Activated CD4-positive, CD25-positive, alpha-beta regulatory T cell treated with anti-CD3 and anti-CD28 coated beads, Interleukin-2, amount 50 U/mL, for 72 hours (primary cell): ENCODE measurements at places on chromosomes 2 and 18.

GRCh38 chr2:37625796-37626571 is 45.5 kb downstream of the CDC42EP3 start:
- DNase-seq: peak; percentile 49

- no peak for DNase-seq
Measured at GRCh38 chr2:39920307-39920801, 141.3 kb upstream of the THUMPD2 start.

DNA sequence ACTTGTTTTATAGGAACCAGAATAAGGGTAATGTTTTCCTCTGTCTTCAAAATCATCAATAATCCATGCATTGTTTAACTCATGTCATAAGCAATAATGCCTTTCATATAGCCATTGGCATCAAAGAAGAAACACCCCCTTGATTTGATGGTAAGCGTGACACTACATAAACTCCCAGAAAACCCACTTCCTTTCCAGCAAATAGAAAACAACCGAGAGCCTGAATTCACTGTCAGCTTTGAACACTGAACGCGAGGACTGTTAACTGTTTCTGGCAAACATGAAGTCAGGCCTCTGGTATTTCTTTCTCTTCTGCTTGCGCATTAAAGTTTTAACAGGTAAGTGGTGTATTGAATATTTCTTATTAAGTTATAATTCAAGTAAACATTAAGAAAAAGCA is at the start of gene ICOS:
Gene ICOS (plus strand): TSS at position 229 of the 400 bp plus-strand sequence. CDS start 52 bp downstream, at position 281.
- no peak for DNase-seq

DNA sequence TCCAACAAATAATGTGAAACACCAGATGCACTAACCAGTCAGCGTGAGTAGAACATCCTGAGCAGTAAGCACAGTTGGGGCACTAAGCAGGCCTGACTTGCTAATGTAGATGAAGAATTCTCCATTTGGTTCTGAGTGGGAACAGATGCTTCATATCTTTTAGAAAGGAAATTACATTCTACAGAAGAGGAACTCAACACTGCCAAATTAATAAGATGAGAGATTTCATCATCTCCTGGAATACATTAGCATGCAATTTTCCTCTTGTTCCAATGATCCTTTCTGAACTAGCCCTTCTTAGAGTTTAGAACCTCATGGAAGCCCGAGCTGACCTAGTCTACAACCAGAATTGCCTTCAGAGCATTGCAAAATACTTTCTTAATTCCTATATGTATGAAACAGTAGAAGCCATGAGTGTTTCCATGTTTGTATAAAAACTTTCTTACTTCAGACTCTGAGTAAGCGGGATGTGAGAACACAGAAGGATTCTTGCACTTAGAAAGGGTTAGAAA is 34.8 kb downstream of the COL5A2 start:
- no peak for DNase-seq

DNA sequence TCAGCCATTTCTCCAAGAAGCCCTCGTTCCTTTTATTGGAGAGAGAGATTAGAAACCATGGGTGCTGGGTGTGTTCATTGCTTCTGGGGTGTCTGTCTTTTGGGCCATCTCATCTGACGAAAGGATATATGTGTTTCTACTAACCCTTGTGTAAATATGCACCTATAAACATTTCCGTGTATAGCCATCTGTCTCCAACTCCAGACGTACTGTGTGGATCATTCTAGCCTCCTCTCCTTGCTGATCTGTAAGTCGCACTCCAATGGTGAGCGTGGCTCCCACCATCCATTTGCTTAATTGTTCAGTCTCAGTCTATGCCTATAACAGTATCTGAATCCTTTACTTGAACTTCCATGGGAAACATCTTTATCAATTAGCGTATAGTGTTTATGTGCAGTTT is 1.8 kb downstream of the RBFA start:
- no peak for DNase-seq

GRCh38 chr2:232772531-232772930 is 3.8 kb downstream of the KCNJ13 start:
- DNase-seq: no peak

GRCh38 chr2:238527565-238527964 is 100.8 kb downstream of the ASB1 start:
- no peak for DNase-seq

DNA sequence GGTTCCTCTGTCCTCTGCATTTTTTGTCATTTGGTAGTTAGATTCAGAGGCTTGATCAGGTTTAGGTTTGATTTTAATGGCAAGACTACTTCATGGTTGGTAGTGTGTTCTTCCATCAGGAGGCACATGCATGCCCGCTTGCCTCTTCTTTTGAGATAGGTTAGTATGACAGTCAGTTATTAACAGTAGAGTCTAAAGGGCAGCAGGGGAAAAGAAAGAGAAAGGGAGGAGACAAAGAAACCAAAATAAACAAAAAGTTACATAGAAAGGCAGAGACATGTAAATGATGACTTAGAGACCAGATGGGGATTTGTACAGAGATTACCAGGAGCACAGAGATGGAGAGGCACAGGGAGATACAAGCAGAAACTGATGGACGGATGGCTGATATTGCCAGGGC is 10.2 kb upstream of the RMP24 start:
- no peak for DNase-seq

- DNase-seq: no peak
Measured at GRCh38 chr18:26593365-26594320, 45.3 kb upstream of the KCTD1 start.

- no peak for DNase-seq
Measured at GRCh38 chr2:52473526-52473925, 1294.1 kb upstream of the CHAC2 start.

- no peak for DNase-seq
Measured at GRCh38 chr2:42082016-42082415, 34.2 kb downstream of the PKDCC start.

GRCh38 chr2:179886-180285 is 83.9 kb downstream of the SH3YL1 start:
- no peak for DNase-seq

DNA sequence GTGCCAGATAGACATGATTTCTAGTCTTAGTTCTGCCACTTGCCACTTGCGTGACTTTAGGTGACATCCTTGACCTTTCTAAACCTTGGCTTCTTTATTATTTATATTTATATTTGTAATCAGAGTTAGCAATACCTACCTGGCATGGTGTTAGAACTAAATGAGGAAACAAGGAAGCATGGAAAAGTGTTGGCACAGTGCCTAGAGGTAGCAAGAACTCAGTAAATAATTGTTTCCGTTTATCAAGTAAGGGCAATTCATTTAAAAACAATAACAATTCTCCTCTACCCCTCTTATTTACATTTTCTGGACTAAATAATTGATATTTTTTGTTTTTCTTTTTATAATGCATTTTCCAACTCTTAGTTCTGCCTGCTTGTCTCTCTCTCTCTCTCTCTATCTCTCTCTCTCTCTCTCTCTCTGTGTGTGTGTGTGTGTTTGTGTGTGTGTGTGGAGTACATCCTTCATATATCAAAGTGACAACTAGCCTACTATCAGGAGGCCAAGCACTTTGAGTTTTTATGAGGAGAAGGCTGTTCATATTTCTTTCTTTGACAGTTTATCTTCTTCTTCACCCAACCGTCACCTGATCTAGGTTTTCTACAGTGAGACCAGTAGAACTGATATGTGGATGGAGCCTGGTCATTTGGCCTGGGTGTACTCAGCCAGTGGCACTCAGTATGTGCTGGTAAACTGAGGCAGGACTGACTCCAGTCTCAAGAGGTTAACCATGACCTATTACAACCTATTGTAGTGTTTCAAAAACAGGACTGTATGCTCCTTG is 134.5 kb downstream of the LRRTM1 start:
- DNase-seq: no peak

DNA sequence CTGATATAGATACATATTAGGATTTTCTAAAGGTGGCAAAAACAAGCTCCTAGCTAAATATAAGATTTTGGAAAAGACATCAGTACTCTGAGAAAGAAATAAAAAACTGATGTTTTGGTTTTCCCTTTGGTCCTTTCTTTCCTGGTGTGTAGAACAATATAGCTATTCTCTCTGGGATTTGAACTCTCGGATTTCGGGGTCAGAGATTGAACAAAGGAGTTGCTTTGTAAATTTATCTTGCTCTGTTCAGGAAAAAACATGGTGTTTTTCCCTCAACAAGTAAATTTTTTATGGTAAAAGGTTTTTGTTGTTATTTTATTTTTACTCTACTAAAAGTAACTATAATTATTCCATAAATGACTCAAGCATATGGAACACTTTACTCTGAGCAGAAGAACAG is 889.3 kb downstream of the ERBB4 start:
- DNase-seq: no peak

GRCh38 chr2:86746939-86747338 is 26.8 kb downstream of the RMND5A start:
- no peak for DNase-seq

- no peak for DNase-seq
Measured at GRCh38 chr2:174184915-174185314, 63.4 kb downstream of the OLA1 start.

GRCh38 chr2:75474115-75474514 is 86.6 kb downstream of the EVA1A start:
- no peak for DNase-seq

DNA sequence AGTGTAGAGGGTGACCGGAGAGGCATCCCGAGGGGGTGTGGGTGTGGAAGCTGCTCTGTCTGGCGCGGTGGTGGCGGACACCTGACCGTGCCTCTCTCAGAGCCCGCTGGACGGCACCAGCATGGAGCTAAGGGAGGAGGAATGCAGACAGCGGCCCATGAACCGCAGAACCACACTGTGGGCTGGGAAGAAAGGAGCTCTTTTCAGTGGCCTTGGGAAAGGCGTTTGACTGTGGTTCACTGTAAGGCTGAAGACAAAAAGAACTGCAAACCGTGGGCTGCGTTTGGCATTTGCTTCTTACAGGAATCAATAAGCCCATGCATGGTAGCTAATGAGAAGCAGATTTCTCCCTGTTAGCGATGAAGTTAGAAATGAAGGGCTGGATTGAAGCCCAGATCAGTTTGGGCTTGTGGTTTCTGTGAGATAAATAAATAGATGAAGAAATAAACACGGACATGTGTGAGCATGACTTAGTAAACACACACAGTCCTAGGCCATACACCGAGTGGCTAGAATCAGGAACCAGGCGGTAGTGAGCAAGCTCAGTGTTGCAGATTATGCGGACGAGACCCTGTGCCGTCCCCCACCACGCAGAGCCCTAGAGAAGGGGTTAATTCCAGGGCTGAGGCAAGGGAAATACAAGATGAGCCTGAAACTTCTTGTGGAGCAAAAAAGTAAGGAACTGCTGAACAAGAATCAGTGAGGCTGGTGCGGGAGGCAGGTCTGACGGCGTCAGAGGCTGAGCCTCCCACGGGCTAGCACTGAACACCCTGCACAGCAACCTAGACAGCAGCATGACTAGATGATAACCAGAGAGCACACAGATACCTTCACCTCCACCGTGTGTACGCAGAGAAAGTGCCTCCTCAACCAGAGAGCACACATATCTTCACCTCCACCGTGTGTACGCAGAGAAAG is 29.3 kb upstream of the NFATC1 start:
- DNase-seq: no peak

- no peak for DNase-seq
Measured at GRCh38 chr2:131105950-131106801, 1.0 kb downstream of the PLEKHB2 start.

DNA sequence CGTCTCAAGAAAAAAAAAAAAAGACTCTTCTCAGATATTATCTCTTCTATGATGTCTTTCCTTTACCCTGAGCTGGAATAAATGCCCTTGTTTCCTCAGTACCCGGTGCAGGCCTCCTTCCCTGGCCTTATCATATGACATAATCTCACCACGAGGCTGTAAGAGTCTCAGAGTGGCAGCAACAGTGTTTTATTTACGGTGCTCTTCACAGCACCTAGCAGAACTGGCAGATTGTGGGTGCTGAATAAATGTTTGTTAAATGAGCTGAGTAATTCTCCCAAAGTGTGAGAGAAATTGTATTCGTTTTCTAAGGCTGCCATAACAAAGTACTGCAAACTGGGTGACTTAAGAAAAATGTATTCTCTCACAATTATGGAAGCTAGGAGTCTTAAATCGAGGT is 82.8 kb upstream of the CD28 start:
- DNase-seq: no peak

- no peak for DNase-seq
Measured at GRCh38 chr2:46506131-46506706, 26.9 kb downstream of the TMEM247 start.

GRCh38 chr2:71816815-71817214 is 330.8 kb downstream of the CYP26B1 start:
- no peak for DNase-seq

GRCh38 chr2:11314487-11314886 is 29.9 kb downstream of the ROCK2 start:
- no peak for DNase-seq

GRCh38 chr2:232104076-232104646 is 142.6 kb downstream of the DIS3L2 start:
- DNase-seq: no peak

DNA sequence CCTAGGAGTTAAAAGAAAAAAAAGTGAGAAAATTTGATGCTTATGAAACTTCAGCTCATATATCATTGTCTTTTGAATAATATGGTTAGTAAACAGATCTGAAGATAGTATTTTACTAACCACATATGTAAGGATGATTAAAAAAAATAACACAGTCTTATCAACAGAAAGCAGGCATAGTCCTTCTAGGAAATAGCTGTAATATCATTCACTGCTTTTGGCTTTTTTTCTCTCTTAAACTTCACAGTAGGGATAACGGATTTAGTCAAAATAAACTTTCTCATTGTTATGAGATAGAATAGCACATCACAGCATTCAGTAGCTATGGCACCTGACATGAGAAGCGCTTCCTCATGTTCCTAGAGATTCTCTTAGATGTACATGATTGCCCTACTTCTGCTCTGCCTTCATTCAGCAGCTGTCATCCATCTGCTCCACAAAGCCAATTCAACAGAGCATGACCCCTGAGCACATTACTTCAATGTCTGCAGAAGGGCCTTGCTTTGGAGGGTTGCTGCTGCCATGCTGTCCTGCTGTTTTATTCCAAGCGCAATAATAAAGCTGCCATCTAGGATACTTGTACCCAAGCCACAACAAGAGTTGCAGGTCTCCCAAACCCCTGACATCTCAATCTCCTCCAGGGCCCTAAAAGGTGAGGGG is 67.0 kb downstream of the TTC21B start:
- DNase-seq: no peak

DNA sequence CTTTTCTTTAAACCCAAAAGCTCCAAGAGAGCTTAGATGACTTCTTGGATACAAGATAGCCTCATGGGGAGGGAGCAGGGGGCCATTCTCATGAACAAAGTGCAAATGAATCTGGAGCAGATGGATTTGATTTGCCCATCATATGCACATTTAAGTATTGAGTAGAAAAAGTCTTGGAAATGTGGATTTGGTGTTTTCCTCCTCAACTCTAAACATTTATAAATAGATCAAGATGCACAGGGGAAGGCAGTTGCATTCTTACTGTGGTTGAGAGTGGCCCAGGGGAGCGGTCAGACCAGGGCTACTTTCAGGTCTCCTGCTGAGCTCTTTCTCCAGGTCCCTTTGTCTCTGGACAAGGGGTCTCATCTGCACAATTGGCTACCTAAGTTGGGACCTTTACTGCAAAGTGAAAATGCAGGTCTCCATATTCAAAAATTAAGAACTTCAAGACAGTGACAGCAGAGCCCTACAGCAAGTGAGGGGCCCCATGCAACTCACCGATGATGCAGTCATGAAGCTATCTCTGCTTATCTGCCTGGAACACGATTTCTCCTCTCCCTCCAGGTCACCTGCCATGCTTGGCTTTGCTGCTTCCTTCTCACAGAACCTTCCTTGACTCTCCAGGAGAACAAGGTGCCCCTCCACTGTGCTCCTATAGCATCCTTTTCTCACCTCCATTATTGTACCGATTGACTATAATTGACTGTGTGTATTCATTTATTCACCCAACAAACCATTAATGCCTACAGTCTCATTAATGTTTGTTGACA is 145.4 kb downstream of the LPIN1 start:
- no peak for DNase-seq
